ENCODE measurements at places on chromosomes 5 and 9.

DNA sequence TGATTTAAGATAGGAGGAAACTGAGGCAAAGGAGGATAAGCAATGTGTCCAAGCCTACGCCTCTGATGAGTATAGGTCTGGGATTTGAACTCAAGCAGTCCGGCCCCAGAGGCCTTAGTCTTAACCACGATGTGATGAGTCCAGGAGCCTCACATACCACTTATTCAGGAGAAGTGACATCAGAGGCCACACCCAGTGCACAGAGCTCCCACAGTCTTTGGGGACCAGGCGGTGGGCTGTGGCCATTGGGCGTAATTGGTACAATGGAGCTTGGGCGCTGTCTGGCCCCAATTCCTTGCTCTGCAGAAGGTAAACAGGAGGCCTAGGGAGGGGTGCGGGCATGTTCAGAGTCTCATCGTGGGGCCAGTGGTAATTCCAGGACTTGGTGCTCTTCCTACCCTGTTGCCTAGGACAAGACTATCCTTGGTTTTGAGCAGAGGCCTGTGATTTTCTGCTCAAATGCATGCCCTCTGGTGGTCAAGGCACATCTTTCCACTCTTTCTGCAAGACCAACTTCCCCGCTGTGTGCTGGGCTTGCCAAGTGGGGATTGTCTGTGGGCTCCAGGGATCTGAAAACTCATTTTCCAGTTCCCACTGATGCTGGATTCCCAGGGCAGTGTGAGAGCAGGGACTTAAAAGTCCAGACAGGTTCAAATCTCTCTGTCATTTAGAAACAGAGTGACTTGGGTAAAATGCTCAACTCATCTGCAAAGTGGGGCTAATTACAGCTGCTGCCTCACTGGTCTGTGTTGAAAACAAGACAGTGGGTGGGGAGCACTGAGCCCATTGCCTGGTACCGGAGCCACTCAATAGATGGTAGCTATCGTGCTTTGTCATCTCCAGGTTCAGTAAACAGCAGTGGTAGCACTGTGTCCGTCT, 15.8 kb downstream of the NDST1 start:
- DNase-seq = no peak

DNA sequence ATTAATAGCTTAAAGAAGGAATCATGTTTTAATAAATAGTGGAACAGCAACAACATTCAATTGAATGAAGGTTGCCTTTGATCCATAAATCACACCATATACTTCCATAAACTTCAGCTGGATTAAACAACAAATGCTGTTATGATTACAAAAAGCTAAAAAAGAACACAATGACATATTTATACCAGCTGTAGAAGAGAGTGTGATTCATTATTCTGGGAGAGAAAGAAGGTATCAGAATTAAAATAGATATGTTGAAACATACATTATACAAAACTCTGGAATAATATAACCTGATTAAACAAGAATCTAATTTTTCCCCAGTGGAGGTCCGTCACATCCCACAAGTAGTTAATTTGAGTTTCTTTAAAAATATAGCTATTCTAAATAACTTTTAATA, 7.5 kb upstream of the RECK start:
- DNase-seq = no peak

DNA sequence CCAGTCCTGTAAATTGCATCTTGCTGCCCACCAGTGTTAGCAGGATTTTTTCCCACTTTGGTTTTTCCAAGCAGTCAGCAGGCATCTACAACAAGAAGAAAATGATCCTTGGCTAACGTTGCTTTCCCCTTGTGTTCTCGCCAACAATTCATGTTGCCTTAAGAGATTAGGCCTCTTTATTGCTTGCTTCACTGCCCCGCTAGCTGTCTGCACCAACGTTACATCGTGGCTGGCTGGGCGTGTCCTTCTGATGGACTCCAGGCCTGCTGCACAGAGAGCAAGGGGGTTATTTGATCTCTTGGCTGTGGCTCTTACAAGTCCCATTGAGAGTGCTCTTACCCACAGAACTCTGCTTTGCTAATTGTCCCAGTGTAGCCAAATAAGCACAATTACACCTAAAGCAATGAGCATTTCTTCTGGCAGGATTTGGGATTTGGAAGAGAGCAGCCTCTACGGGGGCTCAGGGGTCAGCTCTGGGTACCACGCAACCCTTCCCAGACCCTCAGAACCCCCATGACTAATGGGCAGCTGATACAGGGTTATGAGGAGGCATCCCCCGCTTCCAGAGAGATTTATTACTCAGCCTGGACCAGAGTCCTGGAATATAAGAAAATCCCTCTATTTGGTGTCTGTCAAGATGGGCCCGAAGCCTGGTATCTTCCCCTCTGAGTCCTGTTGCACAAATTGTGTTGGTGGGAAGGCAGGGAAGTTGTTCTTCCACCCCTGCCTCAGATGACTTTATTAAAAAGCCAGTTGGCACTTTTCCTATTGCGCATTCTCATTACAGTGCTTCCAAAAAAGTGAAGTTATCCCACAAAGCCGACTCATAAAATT, 17.6 kb downstream of the DCANP1 start:
- DNase-seq = no peak

GRCh38 chr5:100276071-100276470, 259.1 kb upstream of the FAM174A start:
- DNase-seq = no peak

DNA sequence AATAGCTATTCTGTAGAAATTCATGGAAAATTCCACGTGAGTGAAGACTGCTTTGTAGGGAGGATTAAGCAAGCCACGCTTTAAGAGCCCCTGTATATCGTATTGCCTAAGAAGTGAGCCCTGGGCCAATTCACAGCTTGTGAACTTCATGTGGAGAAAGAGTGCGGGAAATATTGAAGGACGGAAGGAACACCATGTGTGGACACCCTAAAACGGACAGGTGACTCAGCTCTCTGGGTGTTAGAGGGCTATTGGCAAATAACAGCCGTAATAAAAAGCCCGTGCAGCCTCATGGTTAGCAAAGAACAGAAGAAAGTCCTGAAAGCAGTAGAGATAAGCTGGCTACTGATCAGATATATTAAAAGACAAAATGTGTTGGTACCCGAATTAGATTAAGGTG, 26.4 kb downstream of the ZNF366 start:
- DNase-seq = no peak
